Lung microvascular endothelial cell (primary cell): ENCODE measurements at places on chromosomes 12 and 14. TPM values are rescaled to one million over a fixed set of nuclear protein-coding genes. Genes with fewer than 3 reads are reported as not detected.

The IL22 gene
- not detected in 2 replicates for total RNA-seq

The CACNA2D4 gene
- 0.22 TPM in 1 of 2 replicates, not detected in the other for total RNA-seq

The SOAT2 gene
- total RNA-seq, result not detected in 2 replicates

The DNAI7 gene
- total RNA-seq, result not detected in 2 replicates

The LMNTD1 gene
- under 0.01 TPM in 1 of 2 replicates, not detected in the other for total RNA-seq
